ENCODE measurements at places on chromosomes 1 and 21. TPM values are rescaled to one million over a fixed set of nuclear protein-coding genes. Genes with fewer than 3 reads are reported as not detected.
A peak's percentile ranks its signal among the peaks of the same experiment; 100 is the strongest.

PLEKHA6 gene
- 0.89 TPM for total RNA-seq

TMEM53 gene
- 1.7 TPM for total RNA-seq

RLF gene
- total RNA-seq: 23.0 TPM

- no peak for DNase-seq
Measured at GRCh38 chr21:26788790-26789189, 56.4 kb downstream of the ADAMTS1 start.

- DNase-seq: no peak
Measured at GRCh38 chr1:229035748-229036082, 235.2 kb upstream of the RAB4A start.

PMF1 gene
- total RNA-seq: 40.2 TPM

DPT gene
- not detected for total RNA-seq

GRCh38 chr1:240424740-240425464, 187.1 kb downstream of the GREM2 start:
- no peak for DNase-seq

DNA sequence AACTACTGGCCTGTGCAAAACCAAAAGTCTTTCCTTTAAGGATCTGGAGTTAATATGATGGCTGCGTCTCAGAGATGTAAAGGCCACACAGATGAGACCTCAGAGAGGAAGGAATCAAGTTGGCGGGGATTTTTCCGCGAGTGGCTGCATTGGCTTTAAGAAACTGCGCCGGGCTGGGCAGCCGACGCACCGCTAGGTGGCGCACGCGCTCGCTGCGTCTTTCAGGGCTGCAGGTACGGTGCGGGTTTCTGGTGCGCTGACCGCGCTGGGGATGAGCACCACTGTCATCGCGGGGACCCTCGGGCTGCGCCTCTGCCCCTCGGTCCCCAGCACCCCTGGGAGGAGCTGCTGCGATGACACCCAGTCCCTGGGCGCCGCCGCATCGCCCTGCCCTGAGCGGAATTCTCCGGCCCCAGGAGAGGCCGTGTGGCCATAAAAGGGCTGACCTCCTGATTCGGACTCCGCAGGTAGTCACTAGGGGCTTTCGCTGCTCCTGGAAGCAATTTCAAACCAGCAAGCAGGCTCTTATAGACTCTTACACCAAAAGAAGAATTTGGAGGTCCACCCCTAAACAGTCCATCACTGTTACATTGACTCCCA, 241.0 kb downstream of the KCNJ6 start:
- peak; percentile 25 for DNase-seq

- no peak for DNase-seq
Measured at GRCh38 chr1:8176279-8176678, 141.6 kb upstream of the SLC45A1 start.

Measured in CD4-positive, alpha-beta memory T cell (primary cell).